ENCODE measurements at places on chromosomes 5 and 9.

DNA sequence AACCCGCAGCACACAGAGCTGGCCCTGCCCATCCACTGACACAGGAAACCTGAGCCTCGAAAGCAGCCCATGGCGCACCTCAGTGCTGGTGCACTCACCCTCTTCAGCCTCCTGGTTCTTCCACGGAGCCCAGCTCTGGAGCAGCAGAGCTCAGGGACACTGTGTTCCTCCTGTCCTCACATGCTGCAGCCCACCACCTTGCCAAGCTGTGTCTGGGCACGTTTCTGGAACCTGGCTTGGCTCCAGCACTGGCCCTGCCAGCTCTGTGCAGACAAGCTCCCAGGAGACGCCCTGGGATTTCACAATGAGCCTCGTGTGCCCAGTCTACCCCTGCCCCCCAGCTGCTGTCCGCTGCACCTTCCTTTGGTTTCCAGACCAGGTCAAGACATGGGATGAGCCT, 119.5 kb downstream of the SYK start:
- DNase-seq, result no peak

DNA sequence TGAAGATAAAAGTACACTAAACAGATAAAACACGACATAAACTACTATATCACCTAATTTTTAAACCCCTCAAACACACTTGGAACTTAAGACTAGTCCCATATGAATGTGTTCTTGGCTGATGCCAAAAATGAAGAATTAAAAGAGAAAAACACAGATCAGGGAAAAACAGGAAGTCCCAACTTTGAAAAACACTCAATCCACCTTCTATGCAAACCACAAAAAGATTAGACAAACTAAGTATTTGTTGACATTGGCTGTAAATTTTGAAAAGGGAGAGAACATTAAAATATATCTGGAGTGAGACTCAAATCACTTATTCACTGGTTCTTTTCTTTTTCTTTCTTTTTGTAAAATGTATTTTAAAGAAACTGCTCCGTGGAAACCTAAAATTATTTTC, 81.4 kb downstream of the ANKH start:
- no peak for DNase-seq

GRCh38 chr5:96823900-96824380, 16.2 kb upstream of the ERAP1 start:
- no peak for DNase-seq

DNA sequence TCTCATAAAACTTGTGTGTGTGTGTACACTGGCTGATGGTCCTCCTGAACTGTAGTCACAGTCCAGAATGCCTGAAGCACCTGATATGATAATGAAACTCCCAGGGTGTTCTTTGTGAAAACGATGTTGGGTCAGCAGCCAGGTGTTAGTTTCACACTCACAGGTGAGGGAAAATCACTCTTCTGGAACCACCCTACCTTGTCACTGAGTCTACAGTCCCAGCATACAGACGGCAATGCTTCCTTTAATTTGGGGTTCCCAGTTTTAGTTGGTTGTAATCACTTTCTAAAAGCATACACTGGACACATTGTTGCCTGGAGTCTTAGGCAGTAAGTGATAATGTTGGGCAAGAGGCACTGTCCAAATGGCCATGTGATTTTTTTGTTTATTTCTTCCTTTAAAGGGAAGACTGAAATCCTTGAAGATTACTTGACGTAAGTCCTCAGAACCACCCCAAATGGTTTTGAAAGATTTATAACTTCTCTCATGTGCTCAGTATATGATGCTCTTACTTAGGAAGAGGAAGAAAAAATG, 18.2 kb upstream of the MGAT1 start:
- no peak for DNase-seq

GRCh38 chr9:111720174-111720573, 58.8 kb downstream of the GNG10 start:
- DNase-seq, result no peak

GRCh38 chr5:124663101-124663506, 83.3 kb downstream of the ZNF608 start:
- DNase-seq, result no peak

- DNase-seq, result no peak
These were observed 15.3 kb downstream of the FAM169A start for GRCh38 chr5:74850789-74851425.

DNA sequence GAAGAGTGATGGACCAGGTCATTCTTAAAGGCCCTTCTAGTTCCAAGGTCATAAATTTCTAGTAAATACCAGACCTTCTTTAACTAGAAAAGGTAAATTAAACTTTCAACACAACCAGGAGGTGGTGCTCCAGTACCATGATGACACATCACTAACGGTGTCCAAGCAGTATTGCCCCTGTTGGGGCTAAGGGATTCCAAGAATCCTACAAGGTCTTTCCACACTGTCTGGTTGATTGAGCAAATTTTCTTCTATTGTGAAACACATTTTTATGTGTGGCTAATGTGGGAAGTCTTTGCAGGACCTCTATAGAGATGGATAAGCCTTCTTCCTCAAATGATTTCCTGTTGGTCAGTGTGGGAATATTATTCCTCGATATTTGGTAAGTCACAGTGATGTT, 459.6 kb upstream of the PAPPA start:
- DNase-seq, result no peak

DNA sequence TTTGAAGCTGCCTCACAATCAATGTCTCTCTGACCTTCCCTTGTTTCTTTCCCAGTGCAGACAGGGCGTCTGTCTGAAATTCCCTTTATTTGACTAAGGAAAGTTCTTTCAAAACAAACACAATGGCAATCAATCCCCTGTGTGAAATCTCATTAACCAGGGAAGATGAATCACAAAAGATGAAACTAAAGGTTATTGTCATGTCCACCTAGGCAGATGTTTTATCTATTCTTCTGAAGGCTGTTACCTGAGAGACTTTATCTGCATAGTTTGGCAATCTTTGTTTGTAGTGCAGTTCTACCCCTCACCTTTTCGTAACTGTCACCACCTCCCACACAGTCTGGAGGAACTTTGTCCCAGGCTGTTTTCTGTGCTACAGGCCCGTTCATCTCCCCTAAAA, 217.5 kb upstream of the RIOK2 start:
- DNase-seq, result no peak

DNA sequence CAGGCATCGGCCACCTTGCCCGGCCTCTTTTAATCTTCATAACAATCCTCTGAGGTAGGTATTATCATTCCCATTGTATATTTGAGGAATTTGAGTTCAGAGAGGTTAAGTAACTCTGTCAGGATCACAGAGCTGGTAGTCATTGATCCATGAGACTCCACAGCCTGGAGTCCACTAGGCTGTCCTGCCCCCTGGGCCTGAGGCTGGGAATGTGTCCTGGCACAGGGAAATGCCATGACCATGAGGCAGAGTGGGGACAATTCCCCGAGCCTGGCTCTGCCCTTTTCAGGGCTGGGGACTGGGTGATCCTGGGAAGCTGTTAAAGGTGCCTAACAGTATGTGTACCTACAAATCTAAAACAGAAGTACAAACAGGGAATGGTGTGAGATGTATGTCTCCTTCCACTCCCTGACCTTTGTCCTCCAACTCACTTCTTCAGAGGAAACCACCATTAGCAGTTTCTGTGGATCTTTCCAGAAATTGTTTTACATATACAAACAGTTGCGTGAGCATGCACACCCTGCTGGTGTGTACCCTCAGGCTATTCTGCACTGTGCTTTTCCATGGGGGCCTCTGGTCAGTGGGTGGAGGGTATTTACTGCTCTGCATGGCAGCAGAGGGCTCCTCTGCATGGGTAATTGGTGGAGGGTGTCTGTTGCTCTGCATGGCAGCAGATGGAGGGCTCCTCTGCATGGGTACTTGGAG, 53.8 kb downstream of the NDST1 start:
- DNase-seq, result no peak

GRCh38 chr9:28866951-28867350, 1293.7 kb upstream of the C9orf72 start:
- no peak for DNase-seq

DNA sequence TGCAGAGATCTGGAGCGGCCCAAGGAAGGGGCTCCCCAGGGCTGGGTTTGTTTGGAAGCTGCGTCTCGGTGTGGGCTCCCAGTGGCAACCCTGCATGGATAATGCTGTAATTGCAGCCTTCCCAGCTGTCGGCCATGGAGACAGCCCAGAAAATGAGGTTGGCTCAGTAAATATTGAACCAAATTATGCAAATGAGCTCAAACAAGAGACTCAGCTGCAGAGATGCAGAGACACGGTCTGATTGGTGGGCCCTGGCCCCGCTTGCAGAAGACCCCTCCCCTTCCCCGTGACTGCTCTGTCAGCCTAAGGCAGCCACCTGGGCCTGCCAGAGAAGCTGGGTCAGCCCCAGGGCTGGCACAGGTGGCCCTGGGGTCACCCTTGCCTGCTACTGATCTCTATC, 75.9 kb downstream of the RAD23B start:
- no peak for DNase-seq

Measured in smooth muscle cell of the brain vasculature (primary cell).